Uterine smooth muscle cell (primary cell): ENCODE measurements at places on chromosomes 6 and 20. TPM values are rescaled to one million over a fixed set of nuclear protein-coding genes. Genes with fewer than 3 reads are reported as not detected.

The BIRC7 gene
- not detected in 2 replicates for total RNA-seq

The BFSP1 gene
- total RNA-seq: 1.5 and 3.1 TPM in 2 replicates

The TAGAP gene
- total RNA-seq: 0.12 TPM in 1 of 2 replicates, not detected in the other

The EPPIN gene
- total RNA-seq: not detected in 2 replicates

The ISM1 gene
- 0.25 and 0.33 TPM in 2 replicates for total RNA-seq
